Heart right ventricle (tissue), 16 donors: ENCODE measurements at places on chromosomes 7 and 10.

DNA sequence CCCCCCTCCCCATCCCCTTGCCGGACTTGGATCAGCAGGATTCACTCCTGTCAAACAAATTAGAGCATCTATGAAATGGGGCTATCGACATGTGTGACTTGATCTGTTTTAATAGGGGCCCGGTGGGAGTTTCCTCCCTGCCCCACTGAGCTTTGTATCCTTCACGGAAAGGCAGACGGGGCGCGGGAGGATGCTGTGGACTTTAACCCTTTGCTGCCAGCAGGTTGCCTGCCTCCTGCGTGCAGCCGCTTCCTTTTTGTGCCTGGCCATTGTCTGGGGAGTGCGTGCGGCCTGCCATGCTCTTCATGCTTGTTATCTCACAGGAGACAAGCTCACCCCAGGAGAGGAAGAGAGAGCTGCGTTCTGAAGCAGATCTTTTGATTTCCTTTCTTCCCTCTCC is 512.8 kb upstream of the GALNT17 start:
- DNase-seq: no peak

DNA sequence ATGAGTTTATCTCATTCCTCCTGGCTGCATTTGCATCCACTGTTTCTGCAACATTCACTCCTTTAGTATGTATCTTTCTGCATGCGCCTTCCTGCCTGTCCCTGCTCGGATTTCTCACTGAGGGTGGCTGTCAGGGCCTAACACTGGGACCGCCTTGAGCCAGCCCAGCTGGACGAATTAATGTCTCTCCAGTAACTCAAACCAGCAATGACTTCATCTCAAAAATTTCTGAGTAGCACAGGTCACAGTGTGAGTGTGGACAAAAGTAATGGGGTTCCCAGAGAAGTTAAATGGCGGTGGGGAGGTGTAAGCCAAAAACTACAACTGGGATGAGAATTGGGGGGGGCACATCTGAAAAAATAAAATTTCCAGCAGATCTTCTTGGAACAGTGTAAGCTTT is 444.0 kb upstream of the MGMT start:
- peak; percentile 72 for DNase-seq

DNA sequence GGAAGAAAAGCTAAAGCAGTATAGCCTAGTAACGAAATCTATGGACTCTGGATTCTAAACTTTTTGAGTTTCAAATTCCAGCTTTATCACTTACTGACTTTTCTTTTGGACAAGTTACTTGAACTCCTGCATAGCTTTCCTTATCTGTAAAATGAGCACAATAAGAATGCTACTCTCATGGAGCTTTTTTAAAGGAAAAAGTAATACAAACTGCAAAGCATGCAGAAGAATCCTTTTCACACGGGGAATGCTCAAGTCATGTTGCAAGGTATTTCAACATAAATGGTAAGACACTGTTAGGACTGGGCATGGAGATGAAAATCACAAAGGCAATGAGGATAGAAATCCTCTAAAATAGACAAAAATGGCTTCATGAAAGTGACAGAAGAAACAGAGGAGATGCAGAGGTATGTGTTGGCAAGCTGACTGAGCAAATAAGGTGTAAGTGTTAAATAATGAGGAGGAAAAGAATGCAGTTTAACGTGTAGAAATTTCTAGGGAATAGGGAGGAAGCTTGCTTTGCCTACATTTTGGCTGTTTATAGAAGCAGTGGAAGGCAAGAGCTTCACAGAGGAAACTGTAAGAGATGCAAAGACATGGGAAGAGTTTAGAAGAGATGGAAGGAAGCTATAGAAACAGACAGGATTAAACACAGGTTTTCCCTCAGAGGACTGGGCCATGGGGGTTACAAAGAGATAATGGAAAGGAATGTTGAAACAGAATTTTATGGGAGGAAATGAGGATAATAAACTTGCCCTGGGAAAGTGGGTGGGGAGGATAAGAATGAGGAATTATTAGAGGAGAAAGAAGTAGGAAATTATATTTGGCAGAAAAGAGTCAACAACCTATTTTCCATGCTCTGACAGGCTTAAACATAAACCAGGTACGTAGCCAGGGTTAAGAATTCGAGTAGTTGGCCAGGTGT is 28.8 kb upstream of the SNX13 start:
- no peak for DNase-seq

DNA sequence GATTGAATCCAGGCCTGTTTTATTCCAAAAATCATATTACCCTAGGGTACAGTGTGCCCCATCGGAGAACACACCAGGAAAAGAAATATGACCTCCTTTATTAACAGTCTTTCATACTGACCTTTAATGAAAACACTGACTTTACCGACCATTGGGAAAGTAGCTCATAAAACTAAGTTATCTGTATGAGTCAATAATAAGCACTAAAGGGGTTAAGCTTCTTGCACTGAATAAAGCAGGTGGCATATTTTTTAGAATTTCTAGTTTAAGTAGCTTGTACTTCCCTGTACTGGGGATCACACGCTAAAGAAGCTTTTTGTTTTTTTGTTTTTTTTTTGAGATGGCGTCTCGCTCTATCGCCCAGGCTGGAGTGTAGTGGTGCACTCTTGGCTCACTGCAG is 199.8 kb downstream of the FAM107B start:
- DNase-seq: no peak

- no peak for DNase-seq
These were observed 4.0 kb upstream of the NEBL start for GRCh38 chr10:20901110-20901509.
